ENCODE measurements at places on chromosomes 16 and 17.

- DNase-seq = no peak
Measured at GRCh38 chr17:79482727-79483521, 127.9 kb downstream of the RBFOX3 start.

DNA sequence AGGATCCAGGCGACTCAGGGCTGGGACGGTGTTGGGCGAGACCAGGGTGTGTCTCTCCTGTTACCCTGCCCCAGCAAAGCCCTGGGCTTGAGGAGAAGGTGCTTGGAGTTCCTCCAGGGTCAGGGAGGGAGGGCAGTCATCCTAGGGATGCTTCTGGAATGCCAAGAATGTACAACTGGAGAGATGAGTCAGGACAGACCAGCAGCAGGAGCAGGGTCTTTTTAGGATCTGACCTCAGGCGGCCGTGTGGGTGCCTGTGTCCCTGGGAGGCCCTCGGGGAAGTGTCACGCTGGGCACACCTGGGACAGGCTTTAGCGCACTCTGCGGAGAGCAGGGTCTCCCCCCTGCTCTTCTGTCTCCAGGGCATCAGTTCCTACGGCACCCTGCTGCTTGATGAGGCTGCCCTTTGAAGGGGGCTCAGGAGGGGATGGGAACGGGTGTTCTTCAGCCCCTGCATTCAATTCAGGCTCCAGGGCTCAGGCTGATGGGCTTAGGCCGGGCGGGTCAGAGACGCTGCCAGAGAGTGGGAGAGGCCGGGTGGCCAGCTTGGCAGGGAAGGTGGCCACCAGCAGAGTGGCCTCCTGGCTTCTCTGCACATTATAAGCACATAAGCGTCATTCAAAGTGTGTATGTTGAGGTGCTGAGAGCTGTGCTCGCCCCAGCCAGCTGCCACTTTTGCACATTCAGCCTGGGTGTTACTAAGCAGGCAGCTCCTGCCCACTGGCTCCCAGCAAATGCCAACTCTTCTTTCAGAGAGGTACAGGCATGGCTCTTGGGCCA, 8.4 kb upstream of the MTSS2 start:
- peak; percentile 95 for DNase-seq

DNA sequence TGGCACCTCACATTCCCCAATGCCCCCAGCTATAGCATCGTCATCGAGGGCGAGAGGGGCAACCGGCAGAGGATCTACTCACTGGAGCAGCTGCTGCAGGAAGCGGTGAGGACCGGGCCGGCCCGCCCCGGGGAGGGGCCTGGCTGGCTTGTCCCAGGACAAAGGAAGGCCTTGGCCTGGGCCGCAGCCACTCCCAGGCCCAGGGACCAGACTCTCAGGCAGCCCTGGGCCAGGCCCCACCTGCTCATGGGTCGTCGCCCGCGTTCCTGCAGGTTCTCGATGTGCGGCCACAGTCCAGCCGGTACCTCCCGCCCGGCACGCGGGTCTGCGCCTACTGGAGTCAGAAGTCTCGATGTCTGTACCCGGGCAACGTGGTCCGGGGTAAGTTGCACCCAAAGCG, 53.4 kb downstream of the ACTG1 start:
- DNase-seq = no peak

GRCh38 chr16:19894586-19894985, 9.9 kb upstream of the GPRC5B start:
- DNase-seq = no peak

GRCh38 chr16:77868478-77868877, 80.1 kb downstream of the VAT1L start:
- no peak for DNase-seq

GRCh38 chr16:89269805-89270665, 52.5 kb downstream of the ZNF778 start:
- DNase-seq = no peak

DNA sequence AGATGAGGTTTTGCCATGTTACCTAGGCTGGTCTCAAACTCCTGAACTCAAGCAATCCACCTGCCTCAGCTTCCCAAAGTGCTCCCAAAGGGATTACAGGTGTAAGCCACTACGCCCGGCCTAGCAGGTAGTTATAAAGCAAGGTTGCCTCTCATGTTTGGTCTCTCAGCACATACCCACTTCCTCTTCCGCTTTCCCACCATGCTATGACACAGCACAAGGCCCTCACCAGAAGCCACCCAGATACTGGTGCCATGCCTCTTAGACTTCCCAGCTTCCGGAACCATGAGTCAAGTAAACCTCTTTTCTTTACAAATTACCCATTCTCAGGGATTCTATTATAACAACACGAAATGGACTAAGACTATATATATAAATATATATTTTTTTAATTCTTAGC, 143.6 kb downstream of the COPRS start:
- no peak for DNase-seq

GRCh38 chr17:42337442-42337841, 49.1 kb downstream of the STAT5A start:
- DNase-seq = no peak

DNA sequence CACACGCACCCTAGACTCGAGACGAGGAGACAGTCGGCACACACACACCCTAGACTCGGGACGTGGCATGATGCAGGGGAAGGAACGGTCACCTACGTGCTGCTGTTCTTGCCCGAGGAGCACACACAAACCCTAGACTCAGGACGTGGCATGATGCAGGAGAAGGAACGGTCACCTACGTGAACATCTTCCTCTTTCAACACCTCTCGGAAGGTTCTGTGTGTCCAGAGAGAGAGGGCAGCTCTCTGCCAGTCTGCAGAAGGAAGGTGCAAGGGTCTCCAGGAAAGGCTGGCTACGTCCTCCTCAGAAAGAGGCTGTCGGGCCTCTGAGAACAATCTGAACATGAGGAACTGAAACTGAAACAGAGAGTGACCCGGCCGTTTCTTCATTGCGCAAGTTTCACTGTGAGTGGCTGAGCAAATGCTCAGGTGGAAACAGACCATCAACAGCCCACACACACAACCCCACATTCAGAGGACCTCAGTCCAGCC, 43.4 kb downstream of the ZNF276 start:
- DNase-seq = peak; percentile 8

DNA sequence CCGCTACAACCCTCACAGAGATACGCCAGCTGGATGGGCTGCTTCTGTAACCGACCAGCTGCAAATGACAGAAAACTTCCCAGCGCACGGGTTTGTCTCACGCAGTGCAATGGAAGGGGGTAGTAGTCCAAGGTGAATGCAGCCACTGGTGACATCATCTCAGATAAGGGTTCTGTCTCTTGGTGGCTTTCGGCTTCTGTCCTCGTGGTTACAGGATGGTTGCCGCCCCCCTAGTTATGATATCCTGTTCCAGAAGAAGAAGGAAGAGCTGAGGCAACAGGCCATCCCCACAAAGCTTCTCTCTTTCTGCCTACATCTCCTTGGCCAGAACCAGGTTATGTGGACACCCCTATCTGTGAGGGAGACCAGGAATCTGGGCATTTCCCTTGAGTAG, 40.3 kb upstream of the BAHCC1 start:
- no peak for DNase-seq

GRCh38 chr16:65372171-65372570, 250.3 kb upstream of the CDH11 start:
- no peak for DNase-seq

GRCh38 chr16:58096249-58096648, 32.9 kb downstream of the CFAP20 start:
- DNase-seq = no peak

DNA sequence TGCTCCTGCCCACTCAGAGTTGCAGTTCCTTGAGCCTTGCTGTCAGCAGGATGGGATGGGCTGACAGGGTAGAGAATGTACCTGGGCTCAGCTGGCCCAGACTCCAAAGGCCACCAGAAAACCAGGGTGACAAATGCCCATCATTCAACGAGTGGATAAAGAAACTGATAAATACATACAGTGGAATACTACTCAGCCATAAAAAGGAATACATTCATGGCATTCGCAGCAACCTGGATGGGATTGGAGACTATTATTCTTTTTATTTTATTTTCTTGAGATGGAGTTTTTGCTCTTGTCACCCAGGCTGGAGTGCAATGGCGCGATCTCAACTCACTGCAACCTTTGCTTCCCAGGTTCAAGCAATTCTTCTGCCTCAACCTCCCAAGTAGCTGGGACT, 19.9 kb downstream of the SGSM2 start:
- no peak for DNase-seq

GRCh38 chr17:45873728-45874127, 20.6 kb upstream of the MAPT start:
- DNase-seq = peak; percentile 9

GRCh38 chr17:83105512-83105911, 26.1 kb downstream of the METRNL start:
- DNase-seq = no peak

DNA sequence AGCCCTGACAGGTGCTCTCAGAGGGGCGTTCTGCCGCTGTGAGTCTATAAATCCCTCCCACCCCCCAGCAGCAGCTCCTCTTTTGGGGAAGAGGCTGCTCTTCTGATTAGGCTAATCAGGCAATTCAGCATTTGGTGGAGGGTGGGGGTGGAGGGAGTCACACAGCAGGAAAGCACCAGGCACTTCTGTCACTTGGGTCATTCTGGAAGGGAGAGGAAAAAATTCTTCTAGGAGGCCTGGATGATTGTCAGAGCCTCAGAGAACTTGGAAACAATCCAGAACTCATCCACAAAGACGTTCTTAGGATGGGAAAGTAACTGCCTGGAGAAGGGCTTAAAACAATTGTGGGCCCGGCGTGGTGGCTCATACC, 7.3 kb upstream of the SSTR2 start:
- no peak for DNase-seq

GRCh38 chr17:78890498-78890897, 12.5 kb downstream of the CEP295NL start:
- DNase-seq = no peak

DNA sequence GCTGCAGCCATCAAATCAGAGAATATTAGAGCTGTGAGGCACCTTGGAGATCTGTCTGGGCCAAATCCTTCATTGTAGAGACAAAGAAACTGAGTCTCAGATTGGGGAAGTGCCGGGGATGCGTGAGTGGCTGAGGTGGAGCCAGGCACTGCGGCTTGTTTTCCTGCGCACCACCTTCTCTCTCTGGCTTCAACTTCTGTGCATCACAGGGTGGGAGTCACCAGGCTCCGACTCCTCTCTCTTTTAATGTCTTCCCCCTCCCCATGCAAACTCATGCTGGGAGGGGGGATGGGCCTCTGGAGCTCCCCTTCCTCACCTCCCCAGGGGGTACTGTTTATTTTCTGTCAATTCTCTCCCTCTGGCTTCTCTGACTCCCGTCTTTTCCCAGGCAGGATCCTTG, 8.7 kb upstream of the ETV4 start:
- DNase-seq = no peak

GRCh38 chr16:67701420-67701819, 17.7 kb downstream of the GFOD2 start:
- DNase-seq = no peak

GRCh38 chr17:38636054-38636453, 30.3 kb upstream of the SRCIN1 start:
- no peak for DNase-seq

DNA sequence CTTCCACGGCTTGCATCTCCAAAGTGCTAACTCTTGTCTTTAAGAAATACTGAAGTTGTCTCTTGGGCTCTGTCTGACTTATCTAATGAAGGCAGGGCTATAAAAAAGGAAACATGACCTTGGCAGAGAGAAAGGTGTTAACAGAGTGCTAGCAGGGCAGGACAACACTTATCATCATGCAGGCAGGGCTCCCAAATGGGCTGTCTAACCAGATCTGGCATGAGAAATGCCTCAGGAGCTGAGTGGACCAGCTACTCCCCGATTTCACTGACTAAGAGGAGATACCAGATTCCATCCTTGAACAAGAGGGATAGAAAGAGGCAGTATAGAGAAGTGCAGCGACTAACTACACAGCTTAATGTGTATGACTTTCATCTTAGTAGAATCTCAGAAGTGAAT, 32.6 kb downstream of the PMP22 start:
- DNase-seq = no peak

- no peak for DNase-seq
Measured at GRCh38 chr16:11673091-11674000, 5.1 kb downstream of the SNN start.

GRCh38 chr16:12160815-12161550, 184.4 kb downstream of the SNX29 start:
- no peak for DNase-seq

- no peak for DNase-seq
Measured at GRCh38 chr17:78079253-78079652, 49.3 kb downstream of the TMC6 start.

DNA sequence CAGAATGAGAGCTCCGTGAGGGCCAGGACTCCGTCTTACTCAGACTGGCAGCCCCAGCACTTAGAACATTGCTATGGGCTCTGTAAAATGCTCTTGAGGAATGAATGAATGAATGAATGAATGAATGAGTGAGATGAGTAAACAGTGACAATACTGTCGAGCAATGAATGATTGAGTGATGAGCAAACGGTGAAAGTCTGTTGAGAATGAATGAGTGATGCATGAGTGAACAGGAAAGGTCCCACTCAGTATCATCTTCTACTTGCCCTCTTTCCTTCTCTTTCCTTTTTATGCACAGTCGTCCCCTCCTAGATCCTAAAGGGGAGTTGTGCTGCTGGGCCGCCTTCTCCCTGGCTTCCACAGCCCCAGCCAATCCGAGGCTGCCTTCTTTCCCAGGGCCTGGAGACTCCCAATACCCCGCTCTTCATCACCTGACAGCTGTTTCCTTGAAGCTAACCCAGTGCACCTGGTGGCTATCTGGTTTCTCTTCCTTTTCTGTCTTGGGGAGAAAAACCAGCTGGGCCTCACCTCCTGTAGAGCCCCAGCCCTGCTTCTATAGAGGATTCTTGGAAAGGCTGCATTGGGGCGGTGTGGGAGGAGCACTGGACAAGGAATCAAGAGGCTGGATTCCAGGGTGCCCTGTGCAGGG, 32.7 kb upstream of the CACNG1 start:
- DNase-seq = no peak

GRCh38 chr16:66353055-66353454, 13.4 kb upstream of the CDH5 start:
- DNase-seq = no peak

DNA sequence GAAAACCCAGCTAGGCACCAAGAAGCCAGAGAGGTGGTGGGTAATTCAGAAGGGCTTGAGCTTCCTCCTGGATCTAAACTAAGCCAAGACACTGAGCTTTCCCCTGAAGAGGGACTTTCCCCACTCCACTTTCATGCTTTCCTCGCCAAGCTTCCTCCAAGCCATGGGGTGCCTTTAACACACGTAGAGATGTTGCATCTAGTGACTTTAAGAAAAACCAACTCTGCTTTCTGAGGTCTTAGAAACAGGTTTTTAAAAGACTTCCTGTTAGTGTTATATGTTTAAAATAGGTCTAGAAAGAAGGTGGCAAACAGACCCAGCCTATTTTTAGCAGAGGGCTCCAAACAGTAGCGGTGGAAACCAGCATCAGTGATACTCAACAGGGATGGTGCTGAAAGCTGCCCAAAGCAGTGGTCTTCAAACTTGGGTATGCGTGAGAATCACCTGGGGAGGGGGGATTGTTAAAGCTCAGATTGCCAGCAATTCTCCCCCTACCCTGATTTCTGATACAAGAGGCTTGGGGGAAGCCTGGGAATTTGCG, 585.6 kb downstream of the CDH13 start:
- no peak for DNase-seq
